ENCODE measurements at places on chromosomes 2 and 18. TPM values are rescaled to one million over a fixed set of nuclear protein-coding genes. Genes with fewer than 3 reads are reported as not detected.

DNA sequence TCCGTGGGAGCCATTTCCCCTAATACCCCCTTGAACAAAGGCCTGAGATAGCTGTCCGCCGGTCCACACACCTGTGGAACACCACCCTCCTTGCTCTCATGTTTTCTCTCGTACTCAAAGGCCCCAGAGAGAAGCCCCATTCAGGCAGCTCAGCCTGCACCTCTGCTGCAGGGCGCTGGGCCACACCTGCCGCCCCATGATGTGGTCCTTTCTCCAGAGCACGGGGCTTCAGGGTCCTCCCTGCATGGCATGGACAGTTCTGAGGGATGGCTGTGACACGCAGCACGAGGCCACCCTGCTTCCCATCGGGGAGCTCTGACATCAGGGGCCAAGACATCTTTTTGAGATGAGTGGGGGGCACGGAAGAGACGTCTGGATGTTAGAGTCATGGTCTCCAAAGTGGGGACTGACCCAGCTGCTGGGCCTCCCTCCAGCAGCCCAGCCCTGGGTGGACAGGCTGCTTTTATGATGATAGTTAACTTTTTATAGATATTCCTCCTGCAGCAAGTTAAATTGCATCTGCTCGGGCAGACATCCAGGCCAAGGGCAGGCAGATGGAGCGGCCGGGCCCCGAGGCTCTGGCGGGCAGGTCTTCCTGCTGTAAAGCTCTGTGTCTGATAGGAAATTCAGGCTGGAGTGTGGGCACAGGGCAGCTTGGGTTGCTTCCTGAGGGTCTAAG lies 56.7 kb downstream of the SDC1 start:
- no peak for DNase-seq

IL36RN gene
- total RNA-seq: 10.9 TPM

GRCh38 chr2:208415255-208415654 lies 8.7 kb downstream of the PTH2R start:
- no peak for DNase-seq

TIGD1 gene
- total RNA-seq: 5.1 TPM

DNA sequence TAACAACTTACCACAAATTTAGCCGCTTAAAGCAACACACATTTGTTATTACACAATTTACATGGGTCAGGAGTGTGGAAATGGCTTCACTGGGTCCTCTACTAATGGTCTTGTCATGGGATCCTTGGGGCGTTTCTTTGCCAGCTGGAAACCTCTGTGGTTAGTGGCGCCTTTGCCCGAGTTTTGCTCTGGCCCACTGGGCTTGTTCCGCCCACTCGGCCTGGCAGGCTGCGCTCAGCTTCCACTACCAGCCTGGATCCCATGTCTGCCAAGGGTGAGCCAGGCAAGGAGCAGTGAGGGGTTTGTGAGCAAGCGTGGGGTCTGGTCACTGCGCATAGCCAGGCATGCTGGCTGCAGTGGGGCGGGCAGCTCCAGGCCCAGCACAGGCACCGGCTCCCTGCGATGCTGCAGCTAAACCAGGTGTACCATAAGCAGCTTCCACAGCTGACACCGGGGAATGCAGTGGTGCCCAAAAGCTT lies 16.2 kb upstream of the MBD2 start:
- no peak for DNase-seq

GNAL gene
- 4.1 TPM for total RNA-seq

GRCh38 chr2:229800997-229801754 lies 86.8 kb upstream of the DNER start:
- no peak for DNase-seq

All from skin of body (tissue), 3 donors.